ENCODE measurements at places on chromosomes 3 and 15.

DNA sequence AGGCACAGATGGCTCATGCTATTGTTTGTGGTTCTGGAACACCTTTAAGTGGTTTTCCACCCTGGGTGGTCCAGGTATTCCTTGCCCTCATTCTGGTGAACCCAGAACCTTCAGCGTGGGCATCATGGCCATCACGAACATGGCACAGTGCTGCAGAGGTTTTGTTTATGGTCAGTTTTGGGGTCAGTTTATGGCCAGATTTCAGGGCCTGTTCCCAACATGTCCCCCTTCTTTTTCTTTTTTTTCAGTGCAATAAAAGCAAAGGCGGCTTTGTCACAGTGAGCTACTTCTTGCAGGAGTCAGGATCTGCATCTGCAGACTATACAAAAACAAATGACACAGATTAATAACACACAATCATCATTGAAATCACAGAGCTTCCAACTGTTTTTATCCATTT is 1085.0 kb upstream of the ALCAM start:
- DNase-seq, result no peak

GRCh38 chr3:181610083-181610972 is 101.4 kb upstream of the SOX2 start:
- DNase-seq, result peak; percentile 43

DNA sequence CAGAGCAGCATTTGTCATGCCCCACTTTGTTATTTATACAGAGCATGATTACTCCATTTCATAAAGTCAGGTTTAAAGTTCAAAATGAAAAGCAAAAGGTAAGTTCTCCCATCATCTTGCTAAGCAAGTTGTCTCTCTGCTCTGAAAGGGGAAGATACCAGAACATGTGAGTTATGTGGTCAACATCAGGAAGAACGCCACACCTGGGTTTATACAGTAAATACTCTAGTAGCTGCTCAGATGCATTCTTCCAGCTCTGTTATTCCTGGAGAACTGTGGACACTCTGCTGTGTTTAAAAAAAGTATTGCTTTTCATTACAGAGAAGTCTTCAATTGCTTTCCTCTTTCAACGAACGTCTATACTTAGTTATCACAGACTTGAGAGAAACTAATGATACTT is 145.7 kb downstream of the PLCL2 start:
- DNase-seq, result no peak

GRCh38 chr3:46221391-46221790 is 13.3 kb upstream of the CCR1 start:
- DNase-seq, result no peak

- DNase-seq, result no peak
Observed at GRCh38 chr3:45881078-45882022, 5.0 kb upstream of the CCR9 start.
